ENCODE measurements at places on chromosomes 7 and 10. TPM values are rescaled to one million over a fixed set of nuclear protein-coding genes. Genes with fewer than 3 reads are reported as not detected.

CLCN1 gene
- total RNA-seq: not detected

- DNase-seq: no peak
Observed at GRCh38 chr10:113650172-113650571, 13.7 kb downstream of the NRAP start.

- DNase-seq: no peak
Observed at GRCh38 chr10:80320377-80320776, 30.9 kb upstream of the MAT1A start.

DNA sequence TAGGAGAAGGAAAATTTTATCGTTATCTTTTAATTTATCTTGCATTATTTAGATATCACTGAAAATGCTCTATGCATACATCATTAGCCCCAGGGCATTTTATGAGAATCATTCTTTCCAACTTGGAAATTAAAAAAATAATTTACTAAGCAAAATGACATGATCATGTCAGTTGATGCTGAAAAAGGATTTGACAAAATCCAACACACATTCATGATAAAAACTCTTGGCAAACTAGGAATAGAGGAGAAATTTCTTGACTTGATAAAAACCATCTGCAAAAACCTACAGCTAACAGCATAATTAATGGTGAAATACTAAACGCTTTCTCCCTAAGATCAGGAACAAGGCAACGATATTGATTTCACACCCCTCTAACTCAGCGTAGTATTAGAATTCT, 40.2 kb upstream of the RSU1 start:
- DNase-seq: no peak

- DNase-seq: no peak
Observed at GRCh38 chr7:93218997-93219827, 7.1 kb downstream of the HEPACAM2 start.

DNA sequence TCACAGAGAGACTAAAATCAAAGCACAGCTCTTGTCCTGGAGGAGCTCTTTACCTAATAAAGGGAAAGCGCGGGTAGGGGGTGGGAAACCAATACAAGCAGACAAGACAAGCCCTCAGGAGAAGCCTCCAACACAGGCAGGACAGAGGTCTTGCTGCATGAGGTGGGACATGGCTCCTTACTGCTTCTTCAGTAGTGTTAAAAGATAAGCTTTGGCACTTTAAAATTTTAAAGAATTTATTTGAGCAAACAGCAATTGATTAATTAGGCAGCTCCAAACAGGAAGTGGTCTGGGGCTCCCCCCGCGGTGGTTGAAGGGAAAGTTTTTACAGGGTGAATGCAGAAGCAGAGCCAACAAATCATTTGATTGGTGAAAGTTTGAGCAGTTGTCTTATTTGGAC, 50.3 kb upstream of the MACC1 start:
- DNase-seq: no peak

All from sigmoid colon (tissue), 7 donors.